Right kidney (tissue), 9 donors: ENCODE measurements at places on chromosomes 3 and 15.

DNA sequence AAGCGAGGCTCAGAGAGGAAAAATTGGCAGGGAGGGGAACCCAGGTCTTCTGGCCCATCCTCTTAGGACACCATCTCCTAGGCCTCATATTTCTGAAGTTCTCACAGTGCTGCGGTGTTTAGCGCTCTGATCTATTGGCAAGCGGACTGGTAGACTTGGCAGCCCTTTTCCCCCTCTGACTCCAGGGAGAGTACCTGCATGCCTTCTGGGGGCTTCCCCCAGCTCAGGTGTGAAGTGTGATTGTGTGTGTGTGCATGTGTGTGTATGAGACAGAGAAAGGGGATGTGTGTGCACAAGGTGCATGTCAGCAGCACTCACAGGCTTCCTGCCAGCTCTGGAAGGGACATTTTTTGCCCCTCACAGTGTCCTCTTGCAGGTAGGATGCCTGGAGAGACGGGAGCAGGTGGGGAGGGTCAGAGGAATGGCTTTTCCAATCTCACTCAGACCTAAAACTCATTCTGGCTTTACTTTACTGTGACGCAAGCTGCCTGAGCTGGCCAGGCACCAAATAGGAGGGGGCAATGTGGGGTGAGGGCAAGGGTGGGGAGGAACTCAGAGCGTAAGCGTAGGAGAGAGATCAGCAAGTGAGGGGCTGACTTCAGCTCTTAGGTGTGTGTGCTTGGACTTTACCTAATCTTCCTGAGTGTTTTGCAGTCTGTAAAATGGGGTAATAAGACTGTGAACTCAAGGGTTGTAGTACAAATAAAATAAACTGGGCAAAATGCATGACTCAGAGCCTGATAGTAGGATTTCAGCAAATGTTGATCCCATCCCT, 4.0 kb upstream of the IL17RE start:
- no peak for DNase-seq

GRCh38 chr3:34157491-34157890, 359.1 kb downstream of the PDCD6IP start:
- no peak for DNase-seq

DNA sequence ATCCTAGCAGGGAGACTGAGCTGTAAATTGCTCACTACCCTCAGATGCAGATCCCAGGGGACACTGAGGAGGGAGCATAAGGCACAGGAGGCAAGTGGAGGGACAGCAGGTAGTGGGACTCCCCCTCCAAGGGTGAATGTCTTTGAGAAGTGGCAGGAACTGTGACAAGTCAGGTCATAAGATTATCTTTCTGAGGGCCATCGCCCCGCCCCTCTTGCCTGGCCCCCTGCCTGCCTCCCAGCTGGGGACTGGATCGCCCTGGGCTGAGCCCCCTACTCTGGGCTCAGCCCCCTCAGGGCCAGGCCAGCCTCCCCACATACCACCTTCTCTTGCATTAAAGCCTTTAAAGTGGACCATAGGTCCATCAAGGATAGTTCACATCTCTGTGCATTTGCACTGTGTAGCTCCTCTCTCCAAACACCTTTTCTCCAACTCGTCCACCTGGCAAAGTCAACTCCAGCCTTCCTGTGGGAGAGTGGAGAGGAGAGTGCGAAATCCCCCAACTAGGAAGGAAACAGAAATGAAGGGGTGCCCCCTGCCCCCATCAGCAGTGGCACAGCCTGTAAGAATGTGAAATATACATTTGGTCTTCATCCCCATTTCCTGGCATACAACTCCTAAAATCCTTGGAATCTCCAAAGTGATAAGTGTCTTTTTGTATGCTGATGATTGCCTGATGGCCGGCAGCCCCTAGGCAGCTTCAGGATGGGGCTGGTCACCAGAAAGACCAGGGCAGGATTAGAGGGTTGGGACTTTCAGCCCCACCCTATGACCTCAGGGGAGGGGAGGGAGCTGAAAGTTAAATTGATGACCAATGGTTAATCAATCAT, 14.7 kb downstream of the PIF1 start:
- no peak for DNase-seq

GRCh38 chr3:175411405-175411804, 552.3 kb downstream of the NAALADL2 start:
- DNase-seq = no peak

GRCh38 chr3:117567382-117567781, 857.8 kb downstream of the TUSC7 start:
- DNase-seq = no peak

DNA sequence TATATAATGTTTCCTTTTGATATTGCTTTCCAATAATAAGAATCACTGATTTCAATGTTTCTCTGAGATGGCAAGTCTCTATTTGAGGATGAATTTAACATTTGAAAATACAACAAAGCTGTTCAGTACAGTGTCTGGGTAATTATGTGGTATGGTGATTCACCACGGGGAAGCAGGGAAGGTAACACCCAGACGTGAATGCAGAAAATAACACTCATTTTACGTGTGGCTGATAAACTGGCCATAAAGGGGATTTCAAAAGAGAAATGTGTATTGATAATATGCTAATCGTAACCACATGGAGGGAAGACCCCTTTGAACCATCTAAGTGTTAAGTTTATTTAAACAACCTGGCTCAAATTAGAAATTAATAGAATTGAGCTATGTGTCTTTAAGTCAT, 344.6 kb downstream of the GRM7 start:
- DNase-seq = no peak

GRCh38 chr15:89068325-89068784, 19.9 kb upstream of the ABHD2 start:
- DNase-seq = no peak

DNA sequence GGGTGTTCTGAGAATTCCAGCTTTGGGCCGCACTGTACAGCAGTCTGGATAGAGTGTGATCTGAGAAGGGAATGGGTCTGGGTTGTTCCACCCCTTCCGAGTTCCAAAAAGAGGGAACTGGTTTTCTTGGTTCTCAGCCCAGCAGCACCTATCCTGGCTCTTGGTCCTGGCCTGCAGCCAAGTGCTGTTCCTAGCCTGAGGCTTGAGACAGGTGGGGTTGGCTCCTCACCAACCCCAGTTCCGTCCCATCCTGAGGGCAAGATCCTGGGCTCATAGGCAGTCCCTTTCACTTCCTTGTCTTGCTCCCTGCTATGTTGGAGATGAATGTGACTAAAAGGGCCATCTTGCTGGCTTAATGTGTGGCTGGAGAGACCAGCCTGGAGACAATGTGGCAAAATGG, 15.2 kb downstream of the IVD start:
- no peak for DNase-seq

GRCh38 chr15:74423431-74424257, 10.1 kb downstream of the SEMA7A start:
- no peak for DNase-seq

DNA sequence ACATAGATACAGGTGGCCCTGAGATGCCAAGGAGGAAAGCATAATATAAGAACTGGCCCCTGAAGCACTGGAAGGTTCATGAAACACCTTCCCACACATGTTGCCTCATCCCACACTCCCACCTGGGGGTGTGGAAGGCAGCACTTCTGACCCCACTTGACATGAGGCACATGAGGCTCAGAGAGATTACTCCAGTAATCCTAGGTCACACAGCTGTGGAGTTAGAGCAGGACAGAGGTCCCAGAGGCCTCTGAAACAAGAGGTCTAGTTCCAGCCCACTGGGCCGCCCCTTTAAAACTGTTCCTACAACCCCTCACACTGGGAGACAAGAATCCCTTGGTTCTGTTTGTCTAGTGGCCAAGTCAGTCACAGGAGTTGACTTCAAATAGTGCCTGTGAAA, 7.2 kb downstream of the SSUH2 start:
- DNase-seq = no peak

DNA sequence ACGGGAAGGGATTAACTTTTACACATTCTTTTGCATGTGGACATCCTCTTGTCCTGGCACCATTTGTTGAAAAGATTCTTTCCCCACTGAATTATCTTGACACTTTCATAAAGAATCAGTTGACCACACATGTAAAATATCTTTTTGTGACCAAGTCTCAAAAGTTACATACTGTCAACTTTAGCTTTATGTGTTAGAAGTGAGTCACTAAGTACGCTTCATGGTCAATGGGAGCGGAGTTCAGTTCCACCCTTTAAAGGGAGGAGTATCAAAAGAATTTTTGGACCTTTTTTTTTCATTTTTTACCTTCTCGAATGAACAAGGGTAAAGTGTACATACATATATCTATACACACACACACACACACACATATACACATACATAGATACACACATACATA, 35.4 kb downstream of the MAPK6 start:
- DNase-seq = no peak

DNA sequence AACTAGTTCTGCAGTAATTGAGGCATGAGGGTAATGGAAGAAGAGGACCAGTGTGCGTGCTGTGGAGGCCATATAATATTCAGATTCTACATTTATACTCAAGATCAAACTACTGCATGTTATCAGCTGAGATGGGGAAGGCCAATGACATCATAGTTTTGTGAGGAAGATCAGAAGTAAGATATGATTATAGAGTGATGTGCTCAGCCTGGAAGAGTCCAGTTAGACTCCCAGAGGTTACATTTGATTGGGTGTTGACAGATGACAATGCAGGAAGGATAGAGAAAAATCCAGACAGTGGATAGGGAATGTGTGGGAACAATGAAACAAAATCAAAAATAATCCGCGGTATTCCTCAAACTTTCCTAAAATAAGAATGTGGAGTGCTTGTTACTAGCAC, 35.4 kb downstream of the GOLIM4 start:
- no peak for DNase-seq

- no peak for DNase-seq
Measured at GRCh38 chr15:69328080-69328479, 29.4 kb downstream of the PAQR5 start.

GRCh38 chr3:196792771-196793170, 53.1 kb downstream of the PAK2 start:
- no peak for DNase-seq

DNA sequence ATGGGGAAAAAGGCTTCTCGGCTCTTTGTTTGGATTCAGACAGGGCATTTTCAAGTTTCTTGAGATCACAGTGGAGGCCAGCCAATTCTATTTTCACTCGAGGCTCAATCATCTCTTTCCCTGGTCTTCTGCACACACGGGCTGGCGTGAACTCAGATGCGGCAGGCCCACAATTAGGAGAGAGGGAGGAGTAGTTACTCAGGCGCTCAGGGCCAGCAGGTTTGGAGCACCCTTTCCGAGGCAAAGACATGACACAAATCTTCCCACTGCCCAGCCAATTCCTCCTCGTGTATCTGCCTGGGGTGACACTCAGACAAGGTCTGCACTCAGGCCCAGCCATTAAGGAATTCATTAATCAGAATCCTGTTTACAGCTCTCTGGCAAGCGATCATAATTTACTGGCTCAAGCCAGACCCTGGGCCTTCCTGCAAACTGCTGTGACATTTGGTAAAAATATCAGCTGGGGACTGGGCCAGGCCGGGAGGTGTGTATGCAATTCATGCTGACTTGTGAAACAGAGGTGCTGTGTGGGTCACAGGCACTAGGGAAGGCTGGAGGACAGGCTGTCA, 68.1 kb upstream of the TLE3 start:
- DNase-seq = peak; percentile 51

DNA sequence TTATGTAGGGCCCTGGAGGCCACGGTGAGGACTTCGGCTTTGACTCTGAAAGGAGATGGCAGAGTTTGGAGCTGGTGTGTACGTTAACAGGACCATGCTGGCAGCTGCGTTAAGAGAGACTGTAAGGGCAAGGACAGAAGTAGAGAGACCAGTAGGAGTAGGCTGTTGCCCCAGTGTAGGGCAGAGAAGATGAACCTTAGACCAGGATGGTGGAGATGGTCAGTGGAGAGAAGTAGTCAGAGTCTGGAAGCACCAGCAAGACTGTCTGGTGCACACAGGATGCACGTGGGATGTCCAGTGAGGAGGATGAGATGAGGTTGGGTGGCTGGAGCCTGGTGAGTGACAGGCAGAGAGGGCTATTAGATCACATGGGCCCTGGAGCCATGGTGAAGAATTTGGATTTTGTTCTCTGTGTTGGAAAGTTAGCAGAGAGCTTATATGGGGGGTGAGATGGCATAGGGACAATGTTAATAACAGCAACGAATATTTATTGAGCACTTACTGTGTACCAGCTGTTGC, 150.1 kb downstream of the IGF1R start:
- DNase-seq = no peak

GRCh38 chr3:105103139-105103538, 263.6 kb upstream of the ALCAM start:
- no peak for DNase-seq

GRCh38 chr15:39407116-39407515, 173.8 kb upstream of the THBS1 start:
- DNase-seq = no peak

DNA sequence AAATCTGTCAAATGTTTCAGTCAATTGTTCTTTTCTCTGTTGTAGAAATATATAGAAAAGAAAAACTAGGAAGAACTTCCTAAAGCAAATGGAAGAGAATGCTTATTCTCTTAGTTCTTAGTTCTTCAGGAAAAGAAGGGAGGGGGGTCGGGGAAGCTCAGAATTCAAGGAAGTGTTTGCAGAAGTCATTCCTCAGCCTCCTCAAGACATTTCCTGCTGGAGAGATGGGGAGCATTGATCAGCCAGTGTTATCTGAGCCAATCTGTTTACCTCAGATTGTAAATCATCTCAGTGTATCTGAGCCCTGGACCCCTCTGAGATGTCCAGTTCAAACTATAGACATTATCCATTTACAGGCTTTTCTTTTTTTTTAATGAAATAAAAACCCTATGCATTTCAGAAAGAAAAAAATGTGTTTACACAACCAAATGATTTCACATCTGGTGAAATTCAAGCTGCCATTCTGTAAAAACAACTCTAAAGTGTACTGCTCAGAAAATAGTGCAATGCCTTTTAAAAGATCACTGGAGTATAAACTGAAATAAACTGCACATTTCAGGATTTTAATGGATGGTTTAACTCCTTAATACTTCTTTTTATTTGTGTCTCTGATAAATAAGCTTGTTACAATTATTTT, 460.7 kb downstream of the ROBO1 start:
- DNase-seq = peak; percentile 2

GRCh38 chr3:151227266-151227806, 24.3 kb upstream of the GPR171 start:
- DNase-seq = peak; percentile 15

DNA sequence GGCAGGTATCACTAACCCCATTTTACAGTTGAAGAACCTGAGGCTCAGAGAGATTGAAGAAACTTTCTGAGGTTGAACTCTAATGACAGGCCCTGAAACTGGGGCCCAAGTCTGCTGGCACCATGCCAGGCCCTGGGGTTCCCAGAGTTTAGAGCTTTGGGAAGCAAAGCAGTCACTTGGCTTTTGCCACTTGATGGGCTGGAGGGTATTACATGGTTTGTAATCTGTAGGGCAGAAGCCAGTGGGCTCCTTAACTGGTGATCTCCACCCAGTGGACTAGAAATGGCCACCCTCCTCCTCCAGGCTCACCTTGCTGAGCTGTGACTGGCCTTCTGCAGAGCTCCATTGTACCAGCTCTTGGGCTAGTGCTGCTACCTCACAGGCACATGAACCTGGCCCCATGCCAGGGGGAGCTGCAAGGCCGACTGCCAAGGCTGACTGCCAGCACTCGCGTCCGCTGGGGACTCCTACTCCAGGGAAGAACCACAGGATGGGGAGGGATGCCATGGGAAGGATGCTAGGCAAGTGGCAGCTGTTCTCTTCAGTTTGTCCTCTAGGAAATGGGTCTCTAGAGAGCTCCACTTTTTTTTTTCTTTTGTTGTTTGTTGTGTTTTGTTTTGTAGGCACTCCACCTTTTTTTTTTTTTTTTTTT, 104.8 kb downstream of the ETFA start:
- DNase-seq = no peak

GRCh38 chr3:161049683-161050248, 55.4 kb downstream of the B3GALNT1 start:
- DNase-seq = no peak
